ENCODE measurements at places on chromosomes 6 and 20.

- no peak for DNase-seq
Measured at GRCh38 chr6:154509421-154510143, 903 bp downstream of the CNKSR3 start.

DNA sequence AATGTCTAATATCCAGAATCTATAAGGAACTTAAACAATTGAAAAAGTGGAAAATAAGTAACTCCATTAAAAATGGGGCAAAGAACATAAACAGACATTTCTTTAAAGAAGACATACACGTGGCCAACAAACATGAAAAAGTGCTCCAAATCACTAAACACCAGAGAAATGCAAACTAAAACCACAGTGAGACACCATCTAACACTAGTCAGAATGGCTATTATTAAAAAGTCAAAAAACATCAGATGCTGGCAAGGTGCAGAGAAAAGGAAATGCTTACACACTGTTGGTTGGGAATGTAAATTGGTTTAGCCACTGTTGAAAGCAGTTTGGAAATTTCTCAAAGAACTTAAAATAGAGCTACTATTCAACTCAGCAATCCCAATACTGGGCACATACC, 169.2 kb upstream of the MANEA start:
- no peak for DNase-seq

- DNase-seq: no peak
Measured at GRCh38 chr6:90263633-90264032, 33.0 kb downstream of the BACH2 start.

DNA sequence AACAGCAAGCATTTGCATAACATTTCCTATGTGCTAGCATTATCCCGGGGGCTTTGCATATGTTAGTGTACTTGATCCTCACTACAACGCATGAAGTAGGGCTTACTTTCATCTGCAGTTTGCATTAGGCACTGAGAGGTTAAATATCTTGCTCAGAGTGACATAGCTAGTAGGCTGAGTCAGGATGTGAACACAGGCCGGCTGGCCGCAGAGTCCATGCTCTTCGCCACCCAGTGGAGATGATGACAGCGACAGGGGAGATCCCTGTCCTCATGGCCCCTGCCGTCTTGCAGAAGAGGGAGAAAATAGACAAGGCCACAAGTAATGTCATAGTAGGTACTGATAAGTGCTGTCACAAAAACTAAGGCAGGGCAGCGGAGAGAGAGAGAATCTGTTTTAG, 46.9 kb downstream of the LYRM4 start:
- no peak for DNase-seq

DNA sequence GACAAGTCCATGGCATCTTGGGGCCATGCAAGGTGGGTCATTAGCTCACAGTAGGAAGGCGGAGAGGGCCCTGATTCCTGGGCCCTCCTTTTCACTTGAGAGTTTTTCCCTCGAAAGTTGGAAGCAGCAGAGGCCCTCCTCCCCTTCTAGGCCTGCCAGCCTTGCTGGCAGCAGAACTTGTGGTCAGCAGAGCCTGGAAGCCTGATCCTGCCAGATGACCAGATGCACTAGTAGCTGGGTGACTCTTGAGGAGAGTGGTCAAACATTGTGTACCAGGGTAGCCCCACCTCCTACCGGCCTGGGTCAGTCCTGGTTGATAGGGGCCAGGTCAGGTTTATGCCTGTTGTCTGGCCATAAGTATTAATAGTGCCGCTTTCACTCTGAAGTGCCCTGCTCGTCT, 3.8 kb upstream of the HMGA1 start:
- DNase-seq: no peak

DNA sequence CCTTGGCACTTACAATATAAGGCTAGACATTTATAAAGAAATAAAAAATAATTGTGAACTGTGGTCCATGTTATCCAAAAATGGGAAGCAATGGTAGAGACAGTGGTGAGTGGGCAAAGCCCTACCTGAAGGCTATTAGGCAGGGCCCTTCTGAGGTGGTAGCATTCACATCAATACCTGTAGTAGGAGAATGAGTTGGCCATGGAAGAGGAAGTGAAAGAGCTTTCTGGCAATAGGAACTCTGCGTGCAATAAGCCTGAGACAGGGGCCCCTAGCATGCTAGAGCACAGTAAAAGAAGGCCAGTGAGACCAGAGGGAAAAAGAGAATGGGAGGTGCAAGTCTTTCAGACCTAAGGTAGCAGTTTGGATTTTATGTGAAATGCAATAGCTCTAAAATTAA, 754.5 kb downstream of the PTPRT start:
- DNase-seq: no peak

DNA sequence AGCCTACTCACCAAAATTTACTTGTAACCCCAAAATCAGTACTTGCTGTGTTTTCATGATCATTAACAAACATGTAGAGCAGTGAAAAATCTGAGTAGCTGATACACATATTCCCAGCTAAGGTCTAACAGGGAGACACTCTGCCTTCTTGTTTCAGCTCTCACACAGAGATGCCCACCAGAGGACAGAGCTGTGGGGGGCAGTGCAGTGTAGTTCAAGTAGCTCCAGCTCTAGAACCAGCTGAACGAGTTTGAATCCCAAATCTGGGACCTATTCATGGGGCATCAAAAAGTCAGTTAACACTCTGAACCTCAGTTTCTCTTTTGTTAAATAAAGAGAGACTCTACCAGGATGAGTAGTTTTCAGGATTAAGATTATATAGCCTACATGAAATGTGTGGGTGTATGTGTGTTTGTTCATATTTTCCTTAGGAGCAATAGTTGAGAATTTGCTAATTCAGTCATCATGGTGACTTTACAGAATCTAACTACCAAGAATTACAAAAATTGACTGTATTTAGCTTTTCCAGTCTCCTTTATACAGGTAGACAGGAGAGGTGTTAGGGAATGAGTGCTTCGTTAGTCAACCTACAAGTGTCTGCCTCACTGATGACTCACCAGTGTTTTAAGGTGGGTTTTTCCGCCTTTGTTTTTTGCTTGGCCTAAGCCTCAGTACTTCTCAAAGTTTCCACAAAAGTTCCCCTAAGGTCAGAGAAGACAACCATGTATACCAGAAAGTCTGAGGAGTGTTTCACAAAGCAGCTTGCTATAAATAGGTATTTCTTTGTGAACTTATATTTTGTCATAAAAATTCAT, 164.0 kb upstream of the RUNX2 start:
- no peak for DNase-seq
